ENCODE measurements at places on chromosomes 2 and 18.

GRCh38 chr2:32626639-32627221, 1.1 kb upstream of the TTC27 start:
- DNase-seq = no peak

GRCh38 chr2:23592898-23593751, 208.1 kb downstream of the KLHL29 start:
- DNase-seq = no peak

- no peak for DNase-seq
Measured at GRCh38 chr2:85066006-85066740, 67.0 kb upstream of the TCF7L1 start.

DNA sequence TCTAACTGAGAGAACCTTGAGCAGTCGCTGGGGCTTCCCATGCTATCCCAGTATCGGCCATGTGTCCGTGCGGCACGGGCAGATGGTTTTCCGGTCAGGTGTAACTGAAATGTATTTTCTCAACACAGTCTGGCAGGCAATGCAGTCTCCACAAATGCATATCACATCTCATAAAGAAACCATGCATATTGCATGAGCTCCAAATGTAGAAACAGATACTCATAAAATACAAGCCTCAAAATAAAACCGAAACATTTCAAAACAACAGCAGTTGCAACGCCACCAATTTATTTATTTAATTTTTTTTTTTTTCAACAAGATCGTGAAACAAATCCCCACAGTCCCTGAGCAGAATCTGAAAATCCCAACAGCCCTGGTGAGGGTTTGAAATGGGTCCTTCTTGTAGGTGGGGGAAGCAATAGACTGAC, 299.4 kb downstream of the LPIN1 start:
- DNase-seq = no peak

DNA sequence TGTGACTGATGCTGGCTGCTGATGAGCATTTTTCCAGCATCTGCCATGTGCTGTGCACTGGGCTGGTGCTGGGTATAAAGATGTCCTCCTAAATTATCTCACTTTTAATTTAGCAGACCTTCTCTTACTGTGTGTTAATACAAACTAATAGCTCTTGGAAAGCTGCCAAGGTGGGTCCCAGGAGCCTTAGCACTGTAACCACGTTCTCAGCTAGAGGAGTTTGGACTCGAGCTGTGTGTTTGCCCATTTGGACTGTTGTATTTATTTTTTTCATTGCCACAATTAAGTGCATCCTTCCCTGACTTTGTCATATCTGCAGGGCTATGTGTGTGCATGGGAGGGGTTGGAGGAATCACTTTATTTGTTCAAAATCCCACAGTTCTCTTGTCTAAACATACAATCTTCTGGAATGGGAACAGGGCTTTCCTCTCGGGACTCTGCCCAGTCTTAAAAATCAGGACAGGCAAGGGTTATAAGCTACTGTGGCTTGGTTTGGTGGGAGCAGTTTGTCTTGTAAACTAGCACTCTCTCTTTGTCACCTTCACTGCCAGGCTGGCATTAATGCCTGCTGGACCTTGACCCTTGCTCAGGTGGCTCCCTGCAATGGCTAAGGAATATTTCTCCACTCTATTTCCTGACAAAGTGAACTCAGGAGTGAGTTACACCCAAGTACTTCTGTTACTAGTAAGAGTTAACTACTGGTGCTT, 129.7 kb upstream of the MGAT5 start:
- DNase-seq = no peak

GRCh38 chr2:27735263-27735904, 36.1 kb upstream of the MRPL33 start:
- DNase-seq = peak; percentile 85

DNA sequence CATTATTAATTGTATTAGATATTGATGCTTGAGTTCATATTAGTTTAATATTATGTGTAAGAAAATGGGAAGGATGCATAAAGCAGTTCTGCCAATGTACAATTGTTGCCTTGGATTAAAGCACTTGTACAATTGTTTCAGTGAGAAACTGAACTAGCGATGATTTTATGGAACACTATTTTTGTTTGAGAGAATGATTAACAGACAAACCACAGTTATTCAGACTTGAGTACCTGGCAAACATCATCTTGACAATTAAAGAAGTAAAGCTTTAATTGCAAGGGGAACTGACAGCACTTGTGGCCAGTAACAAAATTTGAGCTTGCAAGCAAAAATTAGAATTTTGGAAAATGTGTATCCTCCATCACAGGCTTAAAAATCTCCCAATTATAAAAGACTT, 214.3 kb downstream of the RIT2 start:
- no peak for DNase-seq

DNA sequence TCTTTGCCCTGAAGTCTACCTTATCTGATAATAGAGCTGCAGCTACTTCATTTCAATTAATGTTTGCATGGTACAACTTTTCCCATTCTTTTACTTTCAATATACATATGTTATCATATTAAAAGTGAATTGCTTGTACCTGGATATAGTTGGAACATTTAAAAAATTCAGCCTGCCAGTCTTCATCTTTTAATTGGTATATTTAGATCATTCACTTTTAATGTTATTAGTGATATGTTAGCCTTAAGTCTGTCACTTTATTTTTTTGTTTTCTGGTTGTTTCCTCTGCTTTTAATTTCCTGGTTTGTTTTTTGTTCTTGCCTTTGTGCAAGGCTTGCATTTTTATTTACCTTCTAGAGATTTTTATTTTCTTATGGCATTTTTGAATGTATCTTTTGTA, 158.2 kb downstream of the GALNT1 start:
- no peak for DNase-seq

DNA sequence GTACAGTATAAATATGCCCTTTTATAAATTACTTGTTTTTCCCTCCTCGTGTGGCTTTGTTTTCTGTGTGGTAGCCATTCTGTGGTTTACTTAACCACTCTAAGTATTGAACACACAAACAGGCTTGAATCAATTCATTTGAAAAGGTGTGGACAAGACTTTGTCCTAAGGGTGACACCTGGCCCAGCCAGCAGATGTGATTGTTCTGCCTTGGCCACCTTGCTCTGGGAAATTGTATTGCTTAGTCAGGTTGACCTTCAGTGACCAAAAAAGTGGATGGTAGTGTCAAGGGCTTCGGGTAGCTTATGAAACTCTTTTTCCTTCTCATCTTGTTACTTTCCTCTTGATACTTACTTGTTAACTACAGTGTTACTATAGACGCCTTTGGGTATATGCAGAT, 61.9 kb downstream of the DGKD start:
- DNase-seq = no peak

DNA sequence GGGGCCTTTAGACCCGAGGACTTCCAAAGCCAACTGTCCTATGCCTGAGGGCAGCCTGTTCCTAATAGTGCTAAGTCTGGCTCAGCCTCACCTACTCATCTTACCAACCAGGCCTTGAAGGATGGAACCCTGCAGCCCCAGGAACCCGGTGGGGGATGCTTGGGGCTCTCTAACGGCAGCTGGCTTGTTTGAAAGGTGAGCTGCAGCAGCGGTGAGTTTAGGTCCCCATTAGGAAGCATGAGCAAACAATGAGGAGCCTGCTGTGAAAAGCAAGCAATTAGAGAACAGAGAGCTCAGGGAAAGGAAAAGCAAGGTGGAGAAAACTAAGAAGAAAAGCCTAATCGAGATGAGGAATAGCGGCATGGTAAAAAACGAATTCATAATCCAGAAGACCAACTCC, 39.9 kb downstream of the SP110 start:
- DNase-seq = no peak

DNA sequence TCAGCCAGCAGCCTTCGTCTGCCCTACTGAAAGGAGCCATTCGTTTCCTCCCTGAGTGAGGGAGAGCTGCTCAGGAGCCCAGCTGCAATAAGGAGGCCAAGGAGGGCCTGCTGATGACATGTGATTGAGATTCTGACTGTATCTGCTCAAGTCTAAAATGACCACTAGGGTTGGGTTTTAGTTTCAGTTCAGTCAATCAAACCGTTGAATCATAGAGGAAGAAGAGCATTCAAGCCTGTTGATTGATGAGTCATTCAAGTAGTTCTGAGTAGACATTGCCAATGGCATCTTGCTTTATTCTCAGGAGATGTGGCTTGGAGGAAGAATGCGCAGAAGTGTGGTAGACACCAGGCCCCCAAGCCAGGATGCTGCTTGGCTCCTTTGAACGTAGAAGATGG, 19.9 kb upstream of the BCL2L11 start:
- no peak for DNase-seq

GRCh38 chr2:71560638-71561011, 107.3 kb downstream of the DYSF start:
- no peak for DNase-seq

DNA sequence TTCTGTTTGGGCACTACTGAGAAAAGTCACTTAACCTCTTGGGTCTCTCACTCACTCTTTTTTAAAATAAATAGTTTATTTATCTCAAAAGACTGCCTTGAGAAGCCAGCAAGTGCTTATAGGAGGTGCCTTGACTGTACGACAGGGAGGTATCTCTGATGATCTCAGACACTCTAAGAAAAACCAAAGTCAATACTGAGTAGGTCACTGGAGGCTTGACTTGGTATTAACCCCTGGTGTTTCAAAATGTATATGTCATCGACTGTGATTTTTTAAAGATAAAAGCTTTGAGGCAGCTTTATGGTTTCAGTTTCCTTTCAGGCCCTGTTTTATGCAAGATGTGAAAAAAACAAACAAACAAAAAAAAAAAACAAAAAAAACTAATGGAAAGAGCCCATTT, 33.7 kb downstream of the MREG start:
- no peak for DNase-seq

DNA sequence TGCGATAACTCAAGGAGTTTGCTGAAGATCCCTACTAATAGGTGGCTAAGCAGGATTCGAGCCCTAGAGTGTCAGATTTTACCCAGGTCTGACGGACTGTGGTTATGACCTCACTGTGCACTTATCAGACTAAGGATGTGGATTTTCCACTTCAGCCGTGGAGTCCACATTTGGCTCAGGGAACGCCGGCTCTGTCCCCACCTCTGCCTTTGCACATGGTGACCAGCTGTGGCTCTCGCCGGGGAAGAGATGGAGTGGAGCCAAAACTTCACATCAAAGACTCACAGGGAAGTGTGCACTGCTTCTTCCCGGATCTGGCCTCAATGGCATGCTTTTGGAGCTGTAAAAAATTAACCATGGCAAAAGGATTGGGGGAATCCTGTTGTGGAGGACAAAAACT, 249.3 kb upstream of the APCDD1 start:
- DNase-seq = no peak

DNA sequence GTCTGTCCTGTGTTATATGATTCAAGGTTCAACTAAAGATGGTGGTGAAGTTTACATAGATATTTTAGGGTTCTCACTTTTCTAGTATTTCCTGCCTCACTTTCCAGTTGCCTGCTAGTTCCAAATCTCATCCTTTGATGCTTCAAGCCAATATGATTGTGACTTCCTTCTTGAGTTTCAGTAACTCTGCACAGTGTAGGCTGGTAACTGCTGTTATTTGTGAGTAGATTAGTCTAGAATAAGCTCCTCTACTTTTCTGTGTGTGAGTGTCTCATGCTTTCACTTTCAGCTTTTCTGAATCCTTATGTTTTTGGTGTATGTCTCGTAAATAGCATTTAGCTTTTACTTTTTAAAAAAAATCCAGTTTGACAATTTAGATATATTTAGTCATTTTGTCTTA, 42.6 kb downstream of the GALNT1 start:
- DNase-seq = no peak

DNA sequence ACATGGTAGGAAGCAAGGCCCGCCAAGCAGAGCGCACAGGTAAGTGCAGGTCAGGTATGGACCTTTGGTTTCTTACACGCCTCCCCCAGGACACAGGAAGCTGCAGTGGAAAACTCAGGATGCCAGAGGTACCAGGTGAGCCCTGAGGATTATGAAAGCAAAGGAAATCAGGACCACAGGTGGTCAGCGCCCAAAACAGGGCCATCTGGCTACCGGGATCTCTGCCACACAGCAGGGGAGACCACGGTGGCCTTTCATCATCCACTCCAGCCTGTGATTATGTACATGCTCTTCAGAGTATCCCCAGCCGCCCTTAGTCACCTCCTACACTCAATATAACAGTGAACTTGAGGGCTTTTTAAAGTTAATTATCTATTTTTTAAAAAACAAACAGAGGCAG, 125.5 kb upstream of the EPC2 start:
- no peak for DNase-seq

- DNase-seq = no peak
Measured at GRCh38 chr2:48482769-48483168, 47.2 kb upstream of the STON1 start.

DNA sequence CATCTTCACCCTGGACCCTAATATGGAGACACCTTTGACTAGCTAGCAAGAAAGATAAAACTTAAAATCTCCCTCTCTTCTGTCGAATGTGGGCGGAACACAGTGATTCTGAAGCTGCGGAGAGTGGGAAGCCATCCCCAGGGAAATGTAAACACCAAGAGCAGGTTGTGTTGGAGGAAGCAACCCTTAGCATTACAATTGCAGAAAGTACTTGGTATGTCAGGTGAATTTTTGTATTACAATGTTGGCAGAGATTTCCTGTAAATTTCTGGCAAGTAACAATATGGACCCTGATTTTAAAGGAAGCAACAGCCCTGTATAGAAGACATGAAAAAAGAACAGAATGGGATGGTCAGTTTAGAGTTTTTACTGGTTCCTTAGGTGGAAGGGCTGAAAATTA, 35.8 kb downstream of the TSN start:
- DNase-seq = no peak

DNA sequence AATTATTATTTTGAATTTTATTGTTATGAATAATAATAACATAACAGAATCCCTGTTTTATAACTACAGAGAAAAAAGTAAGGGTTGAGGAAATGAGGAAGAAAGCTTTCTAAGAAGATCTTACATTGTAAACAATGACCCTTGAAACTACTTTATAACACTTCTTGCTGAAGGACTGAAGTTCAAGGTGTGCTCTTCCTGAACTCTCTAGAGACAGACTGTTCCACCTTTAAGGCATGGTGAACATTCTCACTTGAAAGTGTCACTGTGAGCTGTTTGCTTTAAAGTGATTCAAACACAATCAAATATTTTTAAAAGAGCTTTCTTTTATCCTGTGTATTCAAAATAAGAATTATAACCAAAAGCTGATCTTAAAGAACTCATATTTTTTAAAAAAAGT, 131.5 kb downstream of the DNAH7 start:
- no peak for DNase-seq

- DNase-seq = no peak
Measured at GRCh38 chr2:227370092-227370491, 9.0 kb downstream of the TM4SF20 start.

DNA sequence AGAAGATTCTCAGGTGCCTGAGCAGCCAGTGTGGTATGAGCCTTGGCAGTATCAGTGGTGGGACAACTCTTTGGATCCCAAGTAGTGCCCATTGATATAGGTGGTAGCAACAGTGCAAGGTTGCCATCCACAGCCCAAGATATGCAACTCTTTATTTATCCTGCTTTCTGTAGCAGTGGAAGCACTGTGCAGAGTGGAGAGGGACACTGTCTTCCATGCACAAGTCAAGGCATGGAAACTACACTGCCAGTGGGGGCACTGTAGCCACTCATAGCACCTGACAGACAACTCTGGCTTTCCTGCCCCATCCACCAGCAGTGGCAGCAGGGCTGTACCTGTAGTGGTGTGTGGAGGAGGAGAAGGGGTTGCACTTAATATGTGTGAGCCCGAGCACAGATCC, 409.6 kb upstream of the TMEFF2 start:
- DNase-seq = no peak

All from activated CD4-positive, alpha-beta T cell treated with anti-CD3 and anti-CD28 coated beads for 4 hours (primary cell).